Activated CD8-positive, alpha-beta memory T cell treated with anti-CD3 and anti-CD28 coated beads for 1 hour (primary cell): ENCODE measurements at places on chromosomes 5 and 9.

DNA sequence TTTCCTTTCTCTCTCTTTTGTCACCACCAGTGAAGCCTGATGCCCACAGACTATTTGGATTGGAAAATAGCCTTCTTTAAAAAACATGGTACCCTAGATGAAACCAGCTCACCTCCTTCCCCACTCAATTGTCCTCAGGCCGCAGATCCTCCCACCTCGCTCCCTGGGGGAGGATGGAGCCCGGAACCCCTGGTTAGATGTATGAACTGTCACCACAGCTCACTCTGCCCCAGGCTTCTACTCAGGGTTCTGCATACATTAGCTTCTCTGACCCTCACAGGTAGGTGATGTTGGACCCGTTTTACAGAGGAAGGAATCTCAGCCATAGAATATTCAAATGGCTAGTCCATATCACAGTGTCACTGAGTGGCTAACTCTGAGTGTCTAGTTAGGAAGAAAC lies 1.8 kb downstream of the MAMDC2 start:
- DNase-seq: no peak

GRCh38 chr5:176748073-176748966 lies 62.0 kb upstream of the UNC5A start:
- DNase-seq: no peak

GRCh38 chr5:56514245-56514644 lies 281.1 kb upstream of the ANKRD55 start:
- DNase-seq: no peak

- DNase-seq: no peak
These were observed 232.3 kb downstream of the TLR4 start for GRCh38 chr9:117936185-117937130.

- no peak for DNase-seq
These were observed 28.0 kb downstream of the RFK start for GRCh38 chr9:76366275-76366674.
